Common myeloid progenitor, CD34-positive (primary cell): ENCODE measurements at places on chromosomes 16 and 17.

GRCh38 chr16:27302126-27302525 is 11.6 kb upstream of the IL4R start:
- DNase-seq, result no peak

- no peak for DNase-seq
Observed at GRCh38 chr17:57016764-57017116, 38.8 kb downstream of the SCPEP1 start.

GRCh38 chr17:75168998-75169397 is 13.8 kb downstream of the SUMO2 start:
- DNase-seq, result no peak

GRCh38 chr17:42403150-42403549 is 14.9 kb upstream of the STAT3 start:
- DNase-seq, result no peak

DNA sequence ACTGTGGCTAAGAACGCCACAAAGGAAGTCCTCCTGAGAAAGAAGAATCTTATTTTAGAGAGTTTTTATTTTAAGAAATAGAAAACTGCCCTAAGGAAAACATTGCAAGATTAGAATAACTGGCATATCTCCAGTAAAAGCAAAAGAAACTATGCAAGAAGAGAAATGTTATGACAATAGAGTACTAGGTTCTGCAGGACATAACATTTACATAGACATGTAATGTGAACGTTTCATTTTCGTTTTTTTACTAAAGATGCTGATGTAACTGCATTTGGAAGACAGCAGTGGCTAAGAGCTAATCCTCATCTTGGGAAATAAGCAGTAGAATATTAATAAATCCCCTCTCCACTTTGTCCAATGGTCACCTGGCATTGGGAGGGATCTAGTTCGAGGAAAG is 7.8 kb upstream of the ASGR2 start:
- no peak for DNase-seq

DNA sequence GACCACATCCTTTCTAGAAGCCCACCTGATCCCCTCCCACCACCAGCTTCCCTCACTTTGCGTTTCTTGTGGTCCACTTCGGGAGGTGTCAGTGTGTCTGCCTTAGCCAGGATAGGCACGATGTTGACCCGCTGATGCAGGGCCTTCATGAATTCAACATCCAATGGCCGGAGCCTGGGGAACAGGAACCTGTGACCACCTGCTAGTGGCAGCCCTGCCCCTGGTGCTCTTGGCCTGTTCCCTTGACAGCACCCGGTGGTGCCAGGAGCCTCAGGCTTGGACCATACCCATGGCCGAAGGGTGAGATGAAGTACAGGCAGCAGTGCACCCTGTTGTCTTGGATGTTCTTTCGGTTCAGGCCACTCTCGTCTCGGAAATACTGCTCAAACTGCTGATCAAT is 7.2 kb upstream of the MTMR4 start:
- DNase-seq, result no peak

- DNase-seq, result no peak
Observed at GRCh38 chr16:50603206-50604064, 55.2 kb downstream of the NKD1 start.

- no peak for DNase-seq
Observed at GRCh38 chr17:37761059-37761458, 16.2 kb upstream of the HNF1B start.

- DNase-seq, result peak; percentile 35
Observed at GRCh38 chr17:28086519-28086918, 44.0 kb downstream of the NLK start.

- peak; percentile 89 for DNase-seq
Observed at GRCh38 chr17:38704606-38705522, at the start of gene MLLT6. TSS of gene MLLT6 (plus strand) at chr17:38705273. CDS start at chr17:38705633, 360 bp downstream.

DNA sequence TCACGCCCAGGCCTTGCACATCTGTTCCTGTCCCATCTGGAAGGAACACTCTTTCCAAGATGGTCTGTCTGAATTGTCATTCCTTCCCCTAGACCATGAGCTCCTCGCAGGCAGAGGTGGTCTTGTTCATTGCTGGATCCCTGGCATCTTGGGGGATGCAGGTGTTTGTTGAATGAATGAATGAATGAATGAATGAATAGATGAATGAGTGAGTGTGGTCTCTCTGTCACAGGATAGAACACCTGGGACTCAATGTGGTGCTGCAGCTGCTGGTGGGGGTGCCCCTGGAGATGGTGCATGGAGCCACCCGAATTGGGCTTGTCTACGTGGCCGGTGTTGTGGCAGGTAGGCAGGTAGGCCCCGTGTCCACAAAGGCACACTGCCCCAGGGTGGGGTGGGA is 32.2 kb downstream of the RHBDL3 start:
- no peak for DNase-seq

DNA sequence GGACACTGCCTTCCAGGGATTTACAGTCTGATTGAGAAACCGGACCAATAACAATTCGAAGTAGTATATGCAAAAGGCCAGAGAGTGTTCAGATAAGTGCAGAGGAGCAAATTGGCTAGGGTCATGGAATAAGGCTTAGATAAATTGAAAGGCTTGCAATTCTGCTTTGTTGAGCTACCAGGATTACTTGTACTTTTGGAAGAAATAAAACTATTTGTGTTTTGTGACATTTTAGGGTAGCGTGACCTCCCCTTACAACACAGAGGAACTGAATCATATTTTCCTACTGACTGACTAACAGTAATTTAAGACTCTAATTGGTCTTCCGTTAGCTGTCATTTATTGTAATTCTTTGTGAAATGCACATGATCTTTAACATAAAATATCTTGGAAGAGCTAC is 104.7 kb downstream of the PITPNC1 start:
- DNase-seq, result peak; percentile 19

DNA sequence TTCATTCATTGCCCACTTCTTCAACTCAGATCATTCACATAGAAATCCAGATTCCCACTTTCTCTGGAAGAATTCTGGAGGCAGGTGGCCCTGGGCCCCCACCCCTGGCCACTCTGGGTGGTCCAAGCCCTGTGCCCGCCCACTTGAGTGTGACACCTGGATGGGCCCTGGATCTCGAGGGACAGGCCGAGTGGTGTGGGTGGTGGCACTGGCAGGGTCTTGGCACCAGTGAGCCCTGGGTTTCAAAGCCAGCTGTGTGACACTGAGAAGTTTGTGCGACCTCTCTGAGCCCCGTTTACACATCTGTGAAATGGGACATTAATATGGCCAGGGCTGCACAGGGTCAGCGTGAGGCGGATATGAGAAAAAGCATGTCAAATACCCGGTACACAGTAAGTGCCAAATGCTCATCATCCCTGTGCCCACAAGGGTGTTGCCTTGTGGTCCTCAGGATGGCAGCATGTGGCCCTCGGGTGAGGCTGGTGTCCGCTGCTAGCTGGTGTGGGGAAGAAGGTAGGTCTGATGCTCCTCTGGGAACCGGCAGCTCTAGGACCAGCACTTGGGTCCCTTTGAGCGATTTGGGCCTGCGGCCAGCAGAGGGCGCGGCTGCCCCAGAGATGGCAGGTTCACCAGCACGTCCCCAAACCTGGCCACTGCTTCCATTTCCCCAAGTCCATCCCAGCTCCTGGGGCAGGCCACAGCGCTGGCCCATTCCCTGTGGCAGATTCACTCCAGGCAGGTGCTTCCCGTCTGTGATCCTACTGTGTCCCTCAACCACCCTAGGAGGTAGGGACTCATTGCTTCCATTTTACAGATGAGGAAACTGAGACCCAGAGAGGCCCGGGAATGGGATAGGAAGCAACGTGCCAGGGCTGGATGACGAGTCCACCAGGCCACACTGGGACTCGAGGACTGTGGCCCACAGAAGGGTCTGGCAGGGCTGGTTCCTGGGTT is 3.6 kb downstream of the OSGIN1 start:
- DNase-seq, result peak; percentile 87

GRCh38 chr16:25064937-25065336 is 46.6 kb upstream of the LCMT1 start:
- no peak for DNase-seq

- DNase-seq, result no peak
Observed at GRCh38 chr17:79654350-79654959, 43.6 kb upstream of the RBFOX3 start.

- DNase-seq, result peak; percentile 62
Observed at GRCh38 chr16:84647828-84648594, at the start of gene KLHL36. TSS of gene KLHL36 (plus strand) at chr16:84648511. CDS start at chr16:84650868, 2,357 bp downstream.

DNA sequence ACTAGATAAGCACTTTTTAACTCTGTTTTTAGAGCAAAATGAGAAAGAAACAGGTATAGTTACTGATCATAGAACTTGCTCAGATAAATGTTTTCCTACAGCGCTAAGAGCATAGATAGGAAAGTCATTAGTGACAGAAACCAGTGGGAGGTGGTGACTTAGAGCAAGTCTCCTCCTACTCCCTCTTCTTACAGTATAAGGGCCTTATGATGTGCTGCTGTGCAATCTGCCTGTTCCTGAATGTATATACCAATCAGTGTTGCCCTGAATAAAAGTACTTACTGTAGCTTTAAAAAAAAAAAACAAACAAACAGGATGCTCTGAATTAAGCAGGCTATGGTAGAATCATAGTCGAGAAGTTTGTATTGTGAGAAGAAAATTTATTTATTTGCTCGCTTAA is 23.3 kb upstream of the RASL10B start:
- DNase-seq, result no peak

DNA sequence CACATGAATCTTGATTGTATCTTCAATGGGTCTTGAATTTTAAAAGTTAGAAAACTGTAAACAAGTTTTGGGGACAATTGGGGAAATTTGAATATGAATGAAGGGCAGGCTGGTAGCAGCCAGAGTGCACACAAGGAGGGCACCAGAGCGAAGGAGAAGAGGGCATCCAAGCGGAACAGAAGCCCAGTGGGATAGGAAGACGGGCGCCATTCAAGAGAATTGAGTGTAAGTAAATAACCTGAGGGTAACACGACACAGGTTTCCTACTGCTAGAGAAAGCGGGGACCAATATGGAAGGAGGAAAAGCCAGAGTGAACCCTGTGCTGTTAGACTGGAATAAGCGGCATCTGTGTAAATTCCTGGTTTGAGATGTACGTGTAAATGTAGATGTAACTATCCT is 115.1 kb upstream of the CCL2 start:
- DNase-seq, result no peak

- DNase-seq, result no peak
Observed at GRCh38 chr16:22330326-22330725, 33.1 kb downstream of the POLR3E start.

- DNase-seq, result peak; percentile 70
Observed at GRCh38 chr16:66220702-66221101, 145.8 kb upstream of the CDH5 start.

- no peak for DNase-seq
Observed at GRCh38 chr17:74249590-74250270, 24.3 kb upstream of the DNAI2 start.
